ENCODE measurements at places on chromosomes 16 and 17.

DNA sequence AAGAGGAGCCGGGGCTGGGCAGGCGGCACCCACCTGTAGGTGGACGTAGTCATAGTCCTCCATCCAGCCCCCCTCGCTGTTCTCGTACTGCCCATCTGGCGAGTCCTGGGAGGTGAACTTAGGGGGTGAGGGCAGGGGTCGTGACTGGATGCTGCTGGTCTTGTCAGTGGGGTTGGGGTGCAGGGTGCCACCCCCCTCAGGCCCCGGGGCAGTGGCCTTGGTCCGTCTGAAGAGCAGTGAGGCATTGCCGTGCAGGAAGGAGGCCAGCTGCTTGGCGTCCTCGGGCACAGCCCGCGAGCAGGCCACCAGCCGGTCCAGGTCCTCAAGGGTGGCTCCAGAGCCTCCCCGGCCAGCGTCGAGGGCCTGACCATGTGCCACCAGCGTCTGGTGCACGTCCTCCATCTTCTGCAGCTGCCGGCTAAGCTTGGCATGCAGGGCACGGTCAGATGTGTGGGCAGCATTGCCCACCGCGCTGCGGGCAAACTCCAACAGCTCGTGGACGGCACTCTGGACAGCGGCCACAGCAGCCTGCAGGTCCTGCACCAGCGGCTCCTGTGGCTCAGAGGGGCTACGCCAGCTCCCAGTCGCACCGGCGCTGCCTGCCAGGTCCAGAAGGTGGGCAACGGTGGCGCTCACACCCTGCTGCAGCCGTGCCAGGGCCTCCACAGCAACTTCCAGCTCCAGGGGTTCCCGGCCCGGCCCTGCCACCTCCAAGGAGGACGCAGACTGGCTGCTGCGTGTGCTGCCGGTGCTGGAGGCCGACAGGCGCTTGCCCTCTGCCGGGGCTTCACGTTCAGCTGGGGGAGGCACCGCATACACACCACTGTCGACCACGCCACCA lies 16.3 kb downstream of the CTRB1 start:
- DNase-seq: no peak

DNA sequence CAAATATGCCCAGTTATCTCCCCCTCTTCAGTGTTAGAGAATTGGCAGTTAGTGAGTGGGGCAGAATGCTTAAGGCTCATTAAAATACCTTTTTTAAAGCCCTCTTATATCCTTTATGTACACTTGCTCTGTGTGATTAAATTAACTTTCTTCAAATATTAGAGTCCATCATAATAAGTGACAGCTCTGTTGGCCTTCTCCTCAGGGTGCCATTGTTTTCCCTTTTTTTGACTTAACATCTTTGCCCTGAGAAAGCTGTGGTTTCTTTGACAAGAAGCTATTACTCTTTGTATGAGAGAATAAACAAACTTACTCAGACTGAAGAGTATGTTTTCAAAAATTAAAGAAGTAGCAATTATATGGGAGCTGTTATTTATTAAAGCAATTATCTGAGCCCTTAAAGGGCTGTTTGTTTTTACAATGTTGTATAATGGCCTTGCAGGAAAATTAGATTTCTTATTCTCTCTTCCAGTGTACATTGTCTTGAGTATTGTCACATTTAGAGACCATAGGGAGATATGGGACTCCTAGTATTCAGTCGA lies 13.4 kb downstream of the RBBP6 start:
- no peak for DNase-seq

DNA sequence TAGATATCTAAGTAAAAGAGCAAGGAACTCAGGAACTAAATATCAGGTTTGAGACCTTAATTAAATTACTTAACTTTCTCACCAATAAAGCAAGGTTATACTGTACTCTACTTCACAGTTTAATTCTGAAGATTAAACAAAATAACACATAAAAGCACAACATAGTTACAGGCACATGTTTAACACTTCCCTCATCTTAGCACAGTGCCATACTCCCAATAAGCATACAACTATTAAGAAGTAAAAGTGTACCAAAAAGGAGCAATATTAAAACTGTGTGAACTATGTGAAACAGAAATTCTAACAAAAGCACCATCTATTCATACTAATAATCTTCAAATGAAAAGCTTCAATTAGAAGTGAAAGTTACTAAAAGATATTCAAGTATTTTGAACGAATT lies 2.2 kb downstream of the APPBP2 start:
- DNase-seq: no peak

DNA sequence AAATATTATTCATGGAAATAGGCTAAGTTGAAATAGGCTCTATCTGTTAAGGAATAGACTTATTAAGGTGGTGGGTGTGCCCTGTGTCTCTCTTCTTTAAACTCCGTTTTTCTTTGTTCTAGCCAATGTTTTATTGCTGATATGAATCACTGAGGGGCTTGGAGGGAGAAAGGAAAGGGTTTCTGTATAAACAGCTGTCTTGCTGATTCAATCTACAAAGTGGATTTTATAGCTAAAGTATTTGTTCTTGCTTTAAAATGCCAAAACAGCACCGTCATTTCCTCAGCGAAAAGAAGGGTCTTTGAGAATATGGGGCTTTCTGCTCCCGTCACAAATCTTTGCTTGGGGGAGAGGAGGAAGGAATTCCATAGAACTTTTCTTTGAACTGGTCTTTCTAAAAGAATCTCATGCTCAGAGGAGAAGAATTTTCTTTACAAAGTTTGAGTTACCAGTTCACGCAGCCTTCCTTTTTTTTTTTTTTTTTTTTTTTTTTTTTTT lies 39.3 kb downstream of the MSI2 start:
- DNase-seq: no peak

DNA sequence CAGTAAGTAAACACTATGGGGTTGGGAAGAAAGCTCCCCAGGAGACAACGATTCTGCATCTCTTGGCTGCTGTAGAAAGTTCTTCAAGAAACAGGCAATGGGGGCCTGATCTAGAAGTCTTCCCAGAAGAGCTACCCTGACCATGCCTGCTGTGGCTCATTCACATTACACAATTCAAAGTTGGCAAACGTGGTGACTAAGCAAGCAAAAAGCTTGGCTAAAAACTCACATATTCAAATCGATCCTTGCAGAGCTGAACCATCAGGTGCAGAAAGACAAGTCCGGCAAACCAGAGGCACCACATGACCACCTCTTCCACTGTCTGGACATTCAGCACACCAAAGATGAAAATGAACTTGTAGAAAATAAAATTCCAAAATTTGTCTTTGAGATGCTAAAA lies 16.1 kb downstream of the AMFR start:
- DNase-seq: no peak

GRCh38 chr16:11218604-11218962 lies 37.4 kb downstream of the SOCS1 start:
- no peak for DNase-seq

Data from muscle of back (tissue), 13 donors.